Fibroblast of the aortic adventitia (primary cell): ENCODE measurements at places on chromosomes 5 and 9. TPM values are rescaled to one million over a fixed set of nuclear protein-coding genes. Genes with fewer than 3 reads are reported as not detected.

Gene LHX6
- not detected in 2 replicates for total RNA-seq

Gene SLC36A3
- total RNA-seq: not detected in 2 replicates

Gene CCNB1
- 16.4 and 51.7 TPM in 2 replicates for total RNA-seq

Gene PTGDS
- 27.6 and 32.8 TPM in 2 replicates for total RNA-seq

Gene CBY3
- total RNA-seq: not detected in 2 replicates

Gene TSSK1B
- 1.4 TPM in 1 of 2 replicates, not detected in the other for total RNA-seq

Gene C9orf152
- total RNA-seq: 0.16 TPM in 1 of 2 replicates, not detected in the other

Gene CORO2A
- 0.36 and 0.57 TPM in 2 replicates for total RNA-seq

Gene TLE1
- 33.4 and 49.5 TPM in 2 replicates for total RNA-seq
